ENCODE measurements at places on chromosomes 3 and 15.

- no peak for DNase-seq
These were observed 183.2 kb downstream of the SSR3 start for GRCh38 chr3:156371701-156372100.

DNA sequence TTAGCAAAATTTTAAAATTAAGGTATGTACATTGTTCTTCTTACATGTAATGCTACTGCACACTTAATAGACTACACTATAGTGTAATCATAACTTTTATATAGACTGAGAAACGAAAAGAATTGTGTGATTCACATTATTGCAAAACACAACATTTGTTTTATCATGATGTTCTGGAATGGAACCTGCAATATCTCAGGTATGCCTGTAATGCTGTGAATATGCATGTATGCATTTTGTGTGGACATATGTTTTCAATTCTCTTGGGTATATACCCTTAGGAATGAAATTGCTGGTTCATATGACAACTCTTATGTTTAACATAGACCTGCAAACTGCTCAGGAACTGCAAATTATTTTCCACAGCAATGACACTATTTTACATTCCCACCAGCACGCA is 38.6 kb upstream of the TJP1 start:
- DNase-seq: no peak

- DNase-seq: no peak
These were observed 13.6 kb upstream of the HRH1 start for GRCh38 chr3:11140713-11141104.

- DNase-seq: no peak
These were observed 18.1 kb downstream of the METTL6 start for GRCh38 chr3:15409239-15409638.

GRCh38 chr3:159870723-159871122 is 117.9 kb upstream of the IL12A start:
- DNase-seq: no peak
